ENCODE measurements at places on chromosomes 1 and 21.
A peak's percentile ranks its signal among the peaks of the same experiment; 100 is the strongest.

GRCh38 chr1:59116920-59117542, 179.9 kb upstream of the FGGY start:
- DNase-seq, result peak; percentile 13

DNA sequence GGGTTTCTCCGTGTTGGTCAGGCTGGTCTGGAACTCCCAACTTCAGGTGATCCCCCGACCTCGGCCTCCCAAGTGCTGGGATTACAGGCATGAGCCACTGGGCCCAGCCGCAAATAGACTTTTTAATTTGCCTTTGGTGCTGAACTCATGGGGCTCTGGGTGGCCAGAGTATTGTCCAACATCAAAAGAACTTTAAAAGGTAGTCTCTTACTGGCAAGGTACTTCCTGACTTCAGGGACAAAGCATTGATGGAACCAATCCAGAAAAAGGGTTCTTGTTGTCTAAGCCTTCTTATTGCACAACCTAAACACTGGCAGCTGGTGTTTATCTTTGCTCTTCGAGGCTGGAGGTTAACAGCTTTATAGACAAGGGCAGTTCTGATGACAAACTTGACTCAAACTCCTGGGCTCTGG, 3.8 kb upstream of the KTI12 start:
- no peak for DNase-seq

GRCh38 chr1:206050655-206051235, 2.2 kb upstream of the RHEX start:
- peak; percentile 65 for DNase-seq

DNA sequence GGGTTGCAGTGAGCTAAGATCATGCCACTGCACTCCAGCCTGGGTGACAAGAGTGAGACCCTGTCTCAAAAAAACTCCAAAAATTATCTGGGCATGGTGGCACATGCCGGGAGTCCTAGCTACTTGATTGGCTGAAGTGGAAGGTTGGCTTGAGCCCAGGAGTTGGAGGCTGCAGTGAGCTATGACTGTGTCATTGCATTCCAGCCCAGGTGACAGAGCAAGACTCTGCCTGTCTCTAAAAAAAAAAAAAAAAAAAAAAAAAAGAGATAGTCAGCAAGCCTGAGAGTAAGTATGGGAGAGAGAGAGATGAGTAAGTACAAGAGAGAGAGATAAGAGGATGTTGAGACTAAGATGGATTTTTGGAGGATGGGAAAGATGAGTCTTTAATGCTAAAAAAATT, 180.8 kb upstream of the CACYBP start:
- peak; percentile 38 for DNase-seq

GRCh38 chr1:184553845-184554244, 167.0 kb downstream of the C1orf21 start:
- no peak for DNase-seq

DNA sequence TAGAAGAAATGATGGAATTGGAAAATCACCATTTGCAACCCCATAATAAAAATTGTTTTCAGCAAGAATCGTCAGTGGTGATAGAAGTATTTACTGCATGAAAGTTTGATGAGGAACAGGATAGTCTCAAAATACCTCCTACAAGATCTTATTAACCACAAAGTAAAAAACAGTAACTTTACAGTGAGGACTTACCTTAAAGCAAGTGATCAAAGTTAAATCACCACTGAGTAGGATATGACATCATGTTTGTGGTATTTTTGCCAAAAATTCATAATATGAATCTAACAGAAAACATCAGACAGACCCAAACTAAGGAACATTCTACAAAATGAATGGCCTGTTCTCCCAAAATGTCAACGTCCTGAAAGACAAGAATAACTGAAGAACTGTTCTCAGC, 19.9 kb downstream of the ALDH9A1 start:
- DNase-seq, result no peak

- no peak for DNase-seq
Measured at GRCh38 chr21:25904044-25904695, 169.4 kb downstream of the GABPA start.

- no peak for DNase-seq
Measured at GRCh38 chr1:56287721-56288120, 291.6 kb downstream of the PLPP3 start.

DNA sequence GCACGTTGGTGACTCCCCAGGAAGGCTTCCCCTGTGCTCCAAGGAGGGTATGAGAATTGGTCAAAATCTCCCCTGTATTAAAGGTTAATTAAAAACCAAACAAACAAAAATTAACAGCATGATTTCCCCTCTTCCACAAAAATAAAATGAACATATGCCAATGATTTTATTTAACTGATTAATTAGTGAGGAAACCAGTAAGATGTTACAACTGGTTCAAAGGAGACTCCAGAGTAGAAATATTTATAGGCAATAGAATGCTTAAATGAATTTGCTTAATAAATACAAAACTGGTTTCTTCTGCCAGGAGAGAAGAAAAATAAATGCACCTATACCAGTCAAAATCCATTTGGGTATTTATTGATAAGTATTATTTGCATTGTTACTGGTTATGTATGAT, 249.5 kb upstream of the DEPDC1 start:
- no peak for DNase-seq

- DNase-seq, result no peak
Measured at GRCh38 chr21:44366586-44367211, 13.3 kb downstream of the TRPM2 start.

DNA sequence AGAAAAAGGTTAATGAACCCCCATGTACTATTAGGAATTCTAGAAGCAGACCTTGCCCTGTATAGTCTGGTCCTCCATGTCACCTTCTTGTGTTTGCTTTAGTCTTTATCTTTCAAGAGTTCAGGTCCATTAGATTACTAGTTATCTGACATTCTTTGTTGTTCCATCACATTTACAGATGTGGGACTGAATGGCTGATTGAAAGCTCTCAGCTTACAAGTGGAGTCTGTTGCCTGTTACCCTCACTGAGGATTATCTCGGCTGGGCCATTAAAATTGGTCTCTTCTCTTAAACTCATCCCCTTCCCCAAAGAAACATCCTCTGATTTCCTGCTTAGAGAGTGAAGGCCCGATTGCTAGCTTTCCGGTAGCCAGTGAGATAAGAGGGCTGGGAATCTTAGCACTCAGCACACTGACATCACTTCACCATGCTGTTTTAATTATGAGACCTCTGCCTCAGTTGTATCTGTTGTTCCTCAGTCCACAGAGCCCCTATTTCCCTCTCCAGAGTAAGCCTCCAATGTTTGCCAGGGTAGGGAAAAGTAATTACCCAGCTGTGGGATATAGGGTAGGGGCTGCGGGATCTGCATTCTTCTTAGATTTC, 76.8 kb downstream of the LPGAT1 start:
- no peak for DNase-seq

DNA sequence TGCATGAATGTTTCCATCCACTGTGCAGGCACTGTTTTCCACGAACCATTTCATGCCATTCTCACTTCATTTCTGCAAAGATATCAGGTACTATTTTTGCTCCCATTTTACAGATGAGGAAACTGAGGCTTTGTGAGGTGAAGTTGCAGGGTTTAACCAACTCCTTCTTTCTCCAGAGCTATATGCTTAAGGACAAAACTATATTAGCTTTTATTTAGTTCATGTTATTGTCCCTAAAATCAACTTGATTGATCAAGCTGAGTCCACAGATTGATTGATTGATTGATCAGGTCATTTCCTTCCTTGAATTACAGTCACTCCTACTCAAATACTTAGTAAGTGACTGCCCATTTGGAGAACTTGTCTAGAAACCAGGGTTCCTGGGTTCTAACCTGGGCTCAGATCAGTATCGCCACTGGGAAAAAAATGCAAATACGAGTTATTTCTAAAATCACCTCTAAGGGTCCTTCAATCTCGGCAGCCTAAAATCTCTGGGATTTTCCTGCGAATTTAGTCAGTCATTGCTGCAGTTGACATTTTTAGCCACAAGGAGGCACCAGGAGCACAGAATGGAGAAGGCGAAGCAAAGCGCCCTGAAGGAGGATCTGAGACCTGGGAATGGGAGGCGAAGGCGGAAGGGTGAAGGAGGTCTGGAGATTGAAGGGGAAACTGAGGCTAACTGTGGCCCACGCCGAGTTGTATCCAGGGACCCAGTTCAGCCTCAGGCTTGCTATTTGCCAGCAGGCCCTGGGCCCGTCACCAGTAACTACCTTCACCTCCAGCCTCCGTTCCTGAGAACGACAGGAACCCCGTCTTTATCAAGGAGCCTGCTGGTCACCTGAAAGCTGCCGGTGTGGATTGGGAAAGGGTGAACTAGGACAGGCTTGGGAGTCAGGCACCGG, 14.3 kb upstream of the MUL1 start:
- peak; percentile 79 for DNase-seq

GRCh38 chr1:150118716-150119115, 31.0 kb upstream of the PLEKHO1 start:
- no peak for DNase-seq

- no peak for DNase-seq
Measured at GRCh38 chr1:103327054-103327719, 198.3 kb upstream of the RNPC3 start.

- no peak for DNase-seq
Measured at GRCh38 chr1:153929981-153930948, 7.5 kb upstream of the GATAD2B start.

GRCh38 chr1:63611231-63611630, 18.0 kb downstream of the PGM1 start:
- no peak for DNase-seq

DNA sequence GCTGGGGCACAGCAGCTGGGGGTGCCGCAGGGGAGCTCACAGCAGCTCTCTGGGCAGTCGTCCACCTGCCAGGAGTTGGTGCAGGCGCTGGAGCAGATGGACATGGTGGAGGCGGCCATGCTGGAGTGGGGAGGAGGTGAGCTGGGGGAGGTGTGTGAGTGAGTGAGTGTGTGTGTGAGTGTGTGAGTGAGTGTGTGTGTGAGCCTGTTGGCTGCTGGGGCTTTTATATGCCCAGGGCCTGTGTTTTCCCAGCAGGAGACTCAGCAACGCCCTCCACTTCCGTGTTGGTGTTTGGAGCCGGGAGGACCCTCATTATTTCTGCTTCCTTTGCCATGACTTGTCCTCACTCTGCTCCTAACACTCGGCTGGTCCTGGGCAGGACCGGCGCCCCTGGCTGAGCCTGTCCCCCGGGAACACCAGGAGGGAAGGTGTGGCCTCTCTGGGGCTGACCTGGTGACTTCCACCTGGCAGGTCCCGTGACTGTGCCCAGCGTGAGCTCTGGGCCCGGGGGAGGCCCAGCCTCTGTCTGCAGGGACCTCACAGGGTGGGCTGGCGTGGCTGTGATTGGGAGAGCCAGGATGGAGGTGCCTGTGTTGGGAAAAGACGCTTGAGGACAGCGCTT, at the start of gene KRTAP10-2:
Gene KRTAP10-2, minus strand, starts transcription at position 166 of the 622 bp plus-strand sequence. Its CDS starts 47 bp downstream, at position 119.
- DNase-seq, result no peak

- DNase-seq, result no peak
Measured at GRCh38 chr1:202293569-202293968, 48.2 kb downstream of the UBE2T start.

DNA sequence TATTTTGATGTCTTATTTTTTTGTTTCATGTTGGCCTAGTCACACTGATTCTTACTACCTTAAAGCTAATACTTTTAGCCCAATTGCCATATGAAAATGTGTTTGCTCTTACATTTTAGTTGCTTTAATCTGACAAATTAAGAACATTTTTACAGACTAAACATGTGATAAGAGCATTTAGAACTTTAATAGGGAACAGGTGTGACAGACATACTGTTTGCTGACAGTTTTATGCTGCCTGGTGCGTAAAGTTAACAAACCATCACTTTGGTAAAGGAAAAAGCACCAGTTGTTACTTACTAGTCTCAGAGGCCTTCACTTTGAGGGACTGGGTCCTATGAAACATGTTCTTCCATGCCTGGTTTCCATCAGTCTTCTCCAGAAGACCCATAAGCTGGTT, 14.7 kb downstream of the CMPK1 start:
- DNase-seq, result no peak

GRCh38 chr1:150843474-150843873, 32.9 kb downstream of the ARNT start:
- DNase-seq, result no peak

DNA sequence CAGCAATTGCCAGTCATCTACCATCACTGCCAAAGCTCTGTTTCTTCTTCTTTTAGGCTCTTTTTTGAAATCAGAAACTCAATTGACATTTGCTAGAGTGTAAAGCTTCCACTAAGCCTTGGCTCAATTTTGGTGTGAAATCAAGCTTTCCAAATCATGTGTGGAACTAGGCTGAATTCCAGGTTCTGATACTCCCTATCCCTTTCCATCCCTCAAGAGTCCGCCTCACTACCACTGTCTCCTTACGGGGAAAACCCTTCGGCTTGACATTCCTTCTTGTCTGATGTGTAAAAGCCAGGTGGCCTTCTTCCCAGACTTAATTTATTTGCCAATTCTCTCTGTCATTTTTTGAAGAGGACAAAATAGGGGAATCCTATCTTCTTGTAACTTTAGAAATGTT, 47.2 kb upstream of the PRMT6 start:
- DNase-seq, result no peak

DNA sequence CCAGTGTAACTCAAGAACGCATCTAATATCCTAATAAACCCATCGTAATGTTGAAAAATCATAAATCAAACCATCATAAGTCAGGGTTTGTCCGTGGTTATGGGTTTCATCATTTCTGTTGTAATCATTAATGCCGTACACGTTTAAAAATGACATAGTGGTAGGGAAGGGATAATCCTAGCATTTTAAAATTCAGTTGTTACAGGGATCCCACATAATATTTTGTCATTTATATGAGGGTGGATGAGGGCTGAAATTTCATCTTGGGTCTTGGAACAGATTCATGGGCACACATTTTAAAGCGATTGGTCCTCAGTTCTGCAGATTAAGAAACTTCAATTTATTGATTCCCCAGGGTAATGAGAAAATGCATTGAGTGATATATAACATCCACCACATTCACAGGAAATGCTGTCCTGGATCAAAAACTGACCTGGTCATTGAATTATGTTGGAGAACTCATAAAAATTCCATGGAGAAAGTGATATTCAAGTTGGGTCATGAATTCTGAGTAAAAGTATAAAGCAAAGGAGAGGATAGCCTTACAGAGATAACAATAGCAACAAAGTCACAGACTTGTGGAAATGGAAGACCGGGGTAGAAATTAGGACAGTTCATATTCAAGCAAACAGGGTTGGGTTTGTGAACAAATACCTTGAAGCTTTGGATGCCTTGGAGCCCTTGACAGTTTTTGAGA, 1527.3 kb upstream of the TPTE start:
- no peak for DNase-seq

- DNase-seq, result no peak
Measured at GRCh38 chr1:93712741-93713140, 31.1 kb upstream of the BCAR3 start.

- DNase-seq, result no peak
Measured at GRCh38 chr1:6070450-6070974, 24.8 kb downstream of the KCNAB2 start.

DNA sequence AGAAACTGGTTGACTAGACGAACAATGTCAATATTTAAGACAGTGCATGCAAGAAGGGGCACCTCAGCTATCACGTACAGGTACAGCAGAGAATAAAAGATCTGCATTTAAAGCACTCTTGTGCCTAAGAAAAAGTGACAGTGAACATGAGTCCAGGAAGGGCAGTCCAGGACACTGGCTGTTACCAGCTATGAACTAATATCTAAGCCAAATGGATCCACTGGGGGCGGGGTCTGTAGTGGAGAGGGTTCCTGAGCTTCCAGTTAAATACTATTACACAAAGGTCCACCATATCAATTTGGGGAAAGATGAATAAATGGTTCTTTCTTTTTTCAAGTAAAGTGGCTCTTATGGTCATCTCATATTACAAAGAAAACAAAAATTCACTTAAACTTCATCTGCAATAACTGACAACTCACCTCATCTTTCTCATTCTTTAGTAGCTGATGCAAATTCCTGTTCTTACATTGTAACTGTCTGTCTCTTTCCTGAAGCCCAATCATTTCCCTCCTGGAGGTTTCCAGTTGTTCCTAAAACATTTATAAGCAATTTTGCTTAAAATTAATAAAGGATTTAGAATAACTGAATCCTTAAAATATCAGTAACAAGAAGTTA, 24.5 kb downstream of the SSX2IP start:
- no peak for DNase-seq

Measured in activated CD4-positive, alpha-beta T cell treated with anti-CD3 and anti-CD28 coated beads for 48 hours (primary cell).